Esophagus muscularis mucosa (tissue), 4 donors: ENCODE measurements at places on chromosomes 4 and X. TPM values are rescaled to one million over a fixed set of nuclear protein-coding genes. Genes with fewer than 3 reads are reported as not detected.
A peak's percentile ranks its signal among the peaks of the same experiment; 100 is the strongest.

ZMAT1 gene
- total RNA-seq, result 8.3 TPM

DNA sequence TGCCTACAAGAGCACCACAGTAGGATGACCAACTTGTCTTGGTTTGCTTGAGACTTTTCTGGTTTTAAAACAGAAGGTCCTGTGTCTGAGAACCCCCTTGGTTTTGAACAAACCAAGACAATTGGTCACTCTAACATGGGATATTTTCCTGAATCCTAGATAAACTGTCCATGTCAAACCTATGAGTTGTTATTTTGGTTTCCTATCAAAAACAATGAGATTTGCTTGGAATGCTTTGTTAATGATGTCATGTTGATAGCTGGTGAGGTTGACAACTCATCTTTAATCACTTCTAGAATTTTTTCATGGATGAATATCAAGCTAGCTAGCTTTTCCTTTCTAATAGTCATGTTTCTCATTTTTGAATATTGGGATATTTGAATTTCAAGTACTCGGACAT, 518.3 kb upstream of the ARX start:
- H3K4me1 ChIP-seq, result no peaks in the 10 kb centered on the region
- DNase-seq, result no peak
- no peak overlapping the region for H3K4me3 ChIP-seq
- no peaks in the 10 kb centered on the region for H3K27me3 ChIP-seq
- H3K27ac ChIP-seq, result no peak overlapping the region

GRCh38 chrX:148658115-148658730, 157.8 kb downstream of the AFF2 start:
- no peaks in the 10 kb centered on the region for H3K36me3 ChIP-seq
- H3K4me3 ChIP-seq, result no peak overlapping the region
- H3K4me1 ChIP-seq, result no peaks in the 10 kb centered on the region
- H3K27ac ChIP-seq, result no peak overlapping the region

DNA sequence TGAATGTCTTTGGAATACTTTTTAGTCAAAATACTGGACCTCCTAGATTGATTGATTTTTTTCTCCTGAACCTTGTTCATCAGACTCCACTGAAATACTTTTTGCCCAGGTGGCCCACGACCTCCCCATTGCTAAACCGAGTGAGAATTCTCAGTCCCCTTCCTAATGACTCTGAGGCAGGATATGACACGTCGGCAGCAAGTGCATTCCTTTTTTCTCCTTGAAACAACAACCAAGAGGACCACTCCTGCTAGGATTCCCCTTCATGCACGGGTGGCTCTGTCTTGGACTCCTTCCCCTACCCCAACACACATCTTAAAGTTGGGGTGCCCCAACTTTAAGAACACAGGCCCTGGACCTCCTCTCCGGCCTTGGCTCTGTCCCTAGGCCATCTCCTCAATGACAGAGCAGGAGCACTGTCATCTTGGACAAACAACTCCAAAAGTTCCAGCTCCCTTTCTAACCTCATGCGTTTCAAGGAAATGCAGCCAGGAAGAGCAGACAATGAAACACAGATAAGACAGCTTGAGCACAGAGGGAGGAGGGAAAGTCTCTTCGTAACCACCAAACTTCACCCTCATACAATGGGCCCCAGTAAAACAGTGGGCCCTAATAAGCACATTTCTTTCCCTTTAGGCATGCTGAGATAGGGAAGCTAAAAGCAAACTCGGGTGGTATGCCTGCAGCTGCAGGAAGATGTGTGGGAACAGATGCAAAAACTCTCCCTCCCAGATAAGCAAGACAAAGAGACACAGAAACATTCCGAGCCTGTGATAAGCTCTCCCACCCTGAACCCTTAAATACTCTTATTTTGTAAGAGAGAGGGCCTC, 33.9 kb downstream of the ZBTB49 start:
- H3K4me1 ChIP-seq, result no peaks in the 10 kb centered on the region
- no peak overlapping the region for H3K4me3 ChIP-seq
- H3K36me3 ChIP-seq, result peaks cover 30% of the 10 kb centered on the region
- no peaks in the 10 kb centered on the region for H3K27me3 ChIP-seq

DNA sequence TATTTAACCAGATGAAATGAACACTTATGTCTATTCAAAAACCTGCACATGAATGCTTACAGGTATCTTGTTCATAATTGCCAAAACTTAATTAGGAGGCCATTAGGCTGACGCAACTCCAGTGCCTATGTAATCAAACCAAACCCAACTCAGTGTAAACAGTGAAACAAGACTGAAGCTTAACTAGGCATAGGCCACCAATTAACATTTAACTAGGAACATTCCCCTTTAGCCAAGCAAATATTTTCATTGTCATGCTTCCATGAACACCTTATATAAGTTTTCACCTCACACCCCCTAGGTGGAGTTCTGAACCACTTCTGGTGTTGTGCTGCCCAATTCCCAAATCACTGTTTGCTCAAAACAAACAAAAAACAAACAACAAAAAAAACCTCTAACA, 686.0 kb downstream of the STPG2 start:
- no peak overlapping the region for H3K27ac ChIP-seq
- no peaks in the 10 kb centered on the region for H3K27me3 ChIP-seq
- H3K4me1 ChIP-seq, result no peaks in the 10 kb centered on the region
- no peaks in the 10 kb centered on the region for H3K36me3 ChIP-seq
- no peak for DNase-seq
- H3K4me3 ChIP-seq, result no peak overlapping the region

CT55 gene
- total RNA-seq, result not detected

SCRG1 gene
- 3.0 TPM for total RNA-seq

- H3K27me3 ChIP-seq, result no peaks in the 10 kb centered on the region
- DNase-seq, result no peak
- H3K4me3 ChIP-seq, result no peak overlapping the region
- H3K36me3 ChIP-seq, result no peaks in the 10 kb centered on the region
Measured at GRCh38 chrX:16654093-16654492, 4.1 kb downstream of the S100G start.

OTUD6A gene
- total RNA-seq, result not detected

GRCh38 chr4:29423836-29424721, 1296.1 kb upstream of the PCDH7 start:
- no peaks in the 10 kb centered on the region for H3K27me3 ChIP-seq
- no peak overlapping the region for H3K4me3 ChIP-seq
- DNase-seq, result no peak
- no peaks in the 10 kb centered on the region for H3K4me1 ChIP-seq

- no peak overlapping the region for H3K27ac ChIP-seq
- peaks cover 4% of the 10 kb centered on the region for H3K27me3 ChIP-seq
- DNase-seq, result no peak
- no peak overlapping the region for H3K4me3 ChIP-seq
- no peaks in the 10 kb centered on the region for H3K36me3 ChIP-seq
Measured at GRCh38 chrX:37607243-37607642, 35.8 kb downstream of the LANCL3 start.

SPANXA2 gene
- not detected for total RNA-seq

DNA sequence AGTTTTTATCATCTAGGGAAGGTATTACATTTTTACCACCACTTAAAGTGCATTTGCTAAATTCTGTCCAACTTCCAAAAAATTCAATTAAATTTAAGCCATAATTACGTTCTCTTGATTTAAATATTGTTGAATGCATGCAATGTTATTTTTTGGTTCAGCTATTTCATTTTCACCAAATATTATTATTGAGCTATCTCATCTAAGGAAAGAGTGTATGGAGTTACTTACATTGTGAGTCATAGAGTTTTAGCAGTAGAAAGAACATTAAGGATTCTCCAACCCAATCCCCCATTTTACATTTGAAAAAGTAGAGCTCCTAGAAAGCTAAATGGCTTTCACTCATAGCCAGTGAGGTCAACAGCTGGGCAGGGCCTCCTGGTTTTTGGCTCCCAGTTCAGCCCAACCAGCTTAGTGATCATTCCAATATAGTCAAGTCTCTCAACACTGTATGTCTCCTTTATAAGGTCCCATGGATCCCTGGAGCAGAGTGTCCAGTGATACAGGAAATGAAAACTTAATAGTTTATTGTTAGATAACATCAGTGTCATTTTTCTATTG, 60.5 kb downstream of the NDNF start:
- no peaks in the 10 kb centered on the region for H3K4me1 ChIP-seq
- DNase-seq, result no peak
- H3K27ac ChIP-seq, result no peak overlapping the region
- no peaks in the 10 kb centered on the region for H3K36me3 ChIP-seq
- no peak overlapping the region for H3K4me3 ChIP-seq
- no peaks in the 10 kb centered on the region for H3K27me3 ChIP-seq

GRCh38 chr4:85747882-85748491, 273.0 kb downstream of the ARHGAP24 start:
- no peaks in the 10 kb centered on the region for H3K4me1 ChIP-seq
- no peaks in the 10 kb centered on the region for H3K27me3 ChIP-seq
- no peak overlapping the region for H3K4me3 ChIP-seq
- DNase-seq, result no peak

GRCh38 chr4:7591409-7592053, 156.8 kb upstream of the PSAPL1 start:
- DNase-seq, result no peak
- H3K4me3 ChIP-seq, result no peak overlapping the region
- H3K4me1 ChIP-seq, result no peaks in the 10 kb centered on the region

DNA sequence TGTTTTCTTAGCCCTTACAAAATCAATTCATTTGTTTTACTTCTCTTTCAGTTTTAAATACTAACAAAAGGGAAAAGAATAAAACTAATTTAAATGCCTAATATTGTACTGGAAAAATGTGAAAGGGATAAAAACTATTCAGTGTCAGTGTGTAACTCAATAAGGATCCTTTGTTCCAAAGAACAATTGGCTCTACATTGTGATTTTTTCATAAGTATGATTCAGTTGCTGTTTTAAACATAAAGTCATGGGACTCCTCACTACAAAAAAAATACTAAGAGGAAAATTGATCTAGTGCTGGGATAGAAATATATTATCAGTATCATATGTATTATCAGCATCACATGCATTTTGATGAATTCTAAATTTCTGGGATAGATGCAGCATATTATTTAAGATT, 199.4 kb upstream of the TRAM1L1 start:
- no peaks in the 10 kb centered on the region for H3K36me3 ChIP-seq
- H3K27ac ChIP-seq, result no peak overlapping the region
- no peaks in the 10 kb centered on the region for H3K27me3 ChIP-seq

DNA sequence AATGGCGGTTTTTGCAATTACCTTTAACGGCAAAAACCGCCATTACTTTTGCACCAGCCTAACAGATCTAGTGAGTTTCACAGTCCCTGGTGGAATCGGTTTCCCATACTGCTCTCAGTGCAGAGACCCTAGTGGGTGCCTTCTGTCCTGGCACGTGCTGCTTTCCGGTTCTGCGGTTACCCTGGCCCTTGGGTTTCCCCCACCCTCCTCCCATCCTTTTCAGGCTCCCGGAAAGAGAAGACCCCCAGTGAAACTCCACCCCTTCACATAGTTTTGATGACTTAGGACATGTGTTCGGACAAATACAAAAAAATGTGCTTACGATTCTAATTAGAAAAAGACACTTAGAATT, 36.9 kb downstream of the NLGN3 start:
- H3K36me3 ChIP-seq, result no peaks in the 10 kb centered on the region
- H3K27ac ChIP-seq, result peak overlapping the region; percentile 87
- DNase-seq, result no peak
- peaks cover 12% of the 10 kb centered on the region for H3K4me1 ChIP-seq
- no peaks in the 10 kb centered on the region for H3K27me3 ChIP-seq

FOXO4 gene
- 39.1 TPM for total RNA-seq

- no peak for DNase-seq
- H3K27me3 ChIP-seq, result peaks cover 5% of the 10 kb centered on the region
- peaks cover 15% of the 10 kb centered on the region for H3K4me1 ChIP-seq
Measured at GRCh38 chr4:110629780-110630687, 7.2 kb upstream of the PITX2 start.

GRCh38 chr4:55617587-55618197, 18.4 kb downstream of the NMU start:
- no peaks in the 10 kb centered on the region for H3K4me1 ChIP-seq
- H3K4me3 ChIP-seq, result no peak overlapping the region
- H3K36me3 ChIP-seq, result no peaks in the 10 kb centered on the region
- DNase-seq, result no peak
- H3K27ac ChIP-seq, result no peak overlapping the region

DNA sequence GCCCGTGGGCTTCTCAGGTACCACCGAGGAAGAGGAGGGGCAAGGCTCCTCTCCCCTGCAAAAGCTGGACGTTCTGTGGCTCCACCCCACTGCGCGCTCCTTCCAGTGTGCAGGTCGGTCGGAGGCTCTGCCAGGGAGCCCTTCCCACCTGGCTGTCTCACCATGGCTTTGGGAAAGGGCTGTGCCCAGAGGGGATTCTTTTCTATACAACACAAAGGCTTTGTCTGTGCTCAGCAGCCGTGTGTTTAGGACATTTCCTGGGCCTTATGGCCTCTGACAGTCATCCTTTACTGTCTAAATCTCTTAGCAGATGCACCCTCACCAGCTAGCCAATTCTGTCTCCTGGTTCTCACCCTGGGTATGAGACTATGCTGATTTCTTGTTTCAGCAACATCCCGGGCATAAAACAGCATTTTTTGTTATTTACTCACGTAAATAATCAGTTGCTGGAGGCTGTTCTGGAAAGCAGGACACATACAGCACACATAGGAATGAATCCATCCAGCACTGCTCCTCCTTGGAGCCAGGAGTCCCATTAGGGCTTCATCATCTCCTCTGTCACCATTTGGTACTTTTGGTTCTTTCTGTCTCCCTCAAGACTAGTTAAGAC, 20.4 kb upstream of the ATXN3L start:
- no peaks in the 10 kb centered on the region for H3K4me1 ChIP-seq
- no peak for DNase-seq
- H3K27me3 ChIP-seq, result no peaks in the 10 kb centered on the region
- H3K36me3 ChIP-seq, result no peaks in the 10 kb centered on the region
- H3K4me3 ChIP-seq, result no peak overlapping the region
- H3K27ac ChIP-seq, result no peak overlapping the region

SMIM9 gene
- total RNA-seq, result not detected
